ENCODE measurements at places on chromosomes 3 and 15. TPM values are rescaled to one million over a fixed set of nuclear protein-coding genes. Genes with fewer than 3 reads are reported as not detected.

- DNase-seq = no peak
- no peaks in the 10 kb centered on the region for H3K4me1 ChIP-seq
- H3K4me3 ChIP-seq = no peak overlapping the region
- no peak overlapping the region for H3K27ac ChIP-seq
Observed at GRCh38 chr15:52331490-52332240, 36.1 kb upstream of the MYO5C start.

GRCh38 chr3:194195611-194196010 is 59.7 kb downstream of the HES1 start:
- H3K27ac ChIP-seq = no peak overlapping the region
- no peaks in the 10 kb centered on the region for H3K36me3 ChIP-seq
- peaks cover 5% of the 10 kb centered on the region for H3K4me1 ChIP-seq
- H3K4me3 ChIP-seq = no peak overlapping the region
- DNase-seq = no peak

- H3K27me3 ChIP-seq = no peaks in the 10 kb centered on the region
- H3K4me3 ChIP-seq = no peak overlapping the region
- no peaks in the 10 kb centered on the region for H3K4me1 ChIP-seq
Observed at GRCh38 chr3:158217992-158218391, 108.1 kb downstream of the RSRC1 start.

GRCh38 chr3:102972350-102972749 is 537.5 kb downstream of the ZPLD1 start:
- DNase-seq = no peak
- H3K4me1 ChIP-seq = no peaks in the 10 kb centered on the region
- no peaks in the 10 kb centered on the region for H3K27me3 ChIP-seq
- H3K27ac ChIP-seq = no peak overlapping the region
- no peaks in the 10 kb centered on the region for H3K36me3 ChIP-seq
- no peak overlapping the region for H3K4me3 ChIP-seq

- no peaks in the 10 kb centered on the region for H3K27me3 ChIP-seq
- H3K4me1 ChIP-seq = peaks cover 3% of the 10 kb centered on the region
- no peak for DNase-seq
- H3K36me3 ChIP-seq = no peaks in the 10 kb centered on the region
- H3K4me3 ChIP-seq = no peak overlapping the region
Observed at GRCh38 chr3:73510334-73510733, 114.4 kb downstream of the PDZRN3 start.

- no peak overlapping the region for H3K27ac ChIP-seq
- H3K4me1 ChIP-seq = no peaks in the 10 kb centered on the region
- H3K27me3 ChIP-seq = peaks cover 2% of the 10 kb centered on the region
- no peak for DNase-seq
- no peak overlapping the region for H3K4me3 ChIP-seq
Observed at GRCh38 chr3:81922404-81922803, 161.0 kb upstream of the GBE1 start.

- H3K4me1 ChIP-seq = no peaks in the 10 kb centered on the region
- H3K4me3 ChIP-seq = no peak overlapping the region
- no peak overlapping the region for H3K27ac ChIP-seq
Observed at GRCh38 chr3:56375654-56376053, 92.6 kb downstream of the ERC2 start.

- H3K27me3 ChIP-seq = no peaks in the 10 kb centered on the region
- no peak overlapping the region for H3K4me3 ChIP-seq
- H3K27ac ChIP-seq = no peak overlapping the region
- H3K36me3 ChIP-seq = peaks cover 94% of the 10 kb centered on the region
Observed at GRCh38 chr3:37014620-37015019, 21.3 kb downstream of the MLH1 start.

GRCh38 chr3:20194793-20195460 is 8.9 kb upstream of the SGO1 start:
- H3K4me3 ChIP-seq = no peak overlapping the region
- H3K4me1 ChIP-seq = no peaks in the 10 kb centered on the region
- no peak overlapping the region for H3K27ac ChIP-seq

DNA sequence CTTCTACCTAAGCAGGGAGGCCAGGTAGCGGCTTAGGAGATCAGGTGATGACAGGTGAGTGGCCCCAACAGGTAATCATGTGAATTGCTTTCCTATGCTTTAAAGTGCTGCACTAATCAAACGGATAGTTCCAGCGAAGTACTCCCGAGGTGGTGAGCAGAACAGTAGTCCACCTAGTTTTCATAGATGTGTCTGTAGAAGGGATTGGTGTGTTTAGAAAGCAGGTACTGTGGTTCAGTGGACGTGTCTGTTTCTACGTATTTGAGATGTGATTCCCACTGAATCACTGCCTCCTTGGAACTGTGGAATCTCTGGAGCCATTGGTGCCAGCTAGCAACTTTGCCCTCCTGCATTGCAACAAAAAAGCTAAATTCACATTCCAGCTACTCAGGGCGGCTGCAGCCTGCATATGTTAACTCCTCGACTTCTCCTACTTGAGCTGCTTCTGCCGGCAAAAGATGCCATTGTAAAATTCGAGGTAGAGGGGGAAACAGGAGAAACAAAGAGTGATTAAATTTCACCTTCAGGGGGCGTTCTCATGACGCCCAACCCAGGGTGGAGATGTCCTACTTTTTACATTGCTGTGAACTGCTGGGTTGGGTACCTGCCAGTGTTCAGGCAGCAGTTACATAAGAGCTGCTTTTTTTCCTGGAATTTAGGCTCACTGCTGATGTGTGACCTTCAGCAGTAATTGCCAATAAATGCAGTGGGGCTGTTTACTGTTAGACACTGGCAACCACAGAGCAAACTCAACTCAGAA is 227.3 kb downstream of the ITPR1 start:
- H3K4me3 ChIP-seq = no peak overlapping the region
- H3K4me1 ChIP-seq = peaks cover 59% of the 10 kb centered on the region
- peaks cover 10% of the 10 kb centered on the region for H3K36me3 ChIP-seq
- H3K27me3 ChIP-seq = no peaks in the 10 kb centered on the region

Gene CRABP1
- not detected for total RNA-seq

Gene ADAMTS9
- total RNA-seq = 30.1 TPM

Gene FOXL2
- not detected for total RNA-seq

Gene EPHB3
- 7.8 TPM for total RNA-seq

Gene POTEB
- not detected for total RNA-seq

Gene C3orf80
- total RNA-seq = 1.3 TPM

All from upper lobe of right lung (tissue), 1 donor.